ENCODE measurements at places on chromosomes 5 and 9.

DNA sequence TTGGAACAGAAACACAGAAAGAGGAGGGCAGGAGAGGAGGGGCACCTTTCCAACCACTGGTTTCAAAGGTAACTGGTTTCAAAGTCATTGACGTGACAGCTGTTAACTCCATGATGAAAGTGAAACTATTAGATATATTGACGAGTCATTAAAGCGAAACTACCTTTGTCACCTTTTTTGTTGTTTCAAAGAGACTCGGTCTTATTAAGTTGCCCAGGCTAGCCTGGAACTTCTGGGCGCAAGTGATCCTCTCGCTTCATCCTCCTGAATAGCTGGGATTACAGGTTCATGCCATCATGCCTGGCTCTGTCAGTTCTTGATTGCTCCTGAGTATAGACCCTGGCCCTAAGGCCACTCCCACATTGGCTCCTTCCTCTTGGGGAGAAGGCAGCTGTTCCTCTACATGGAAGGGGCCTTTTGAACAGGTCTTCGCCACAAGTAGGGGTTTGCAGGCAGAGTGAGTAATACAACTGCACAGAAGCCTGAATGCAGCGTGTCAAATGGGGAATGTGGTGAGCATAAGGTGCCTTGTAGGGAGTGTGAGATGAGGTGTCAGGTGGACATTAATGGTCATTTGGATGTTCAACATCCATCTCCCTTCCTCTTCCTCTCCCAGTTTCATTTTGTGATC, 3.4 kb upstream of the F12 start:
- DNase-seq: no peak

DNA sequence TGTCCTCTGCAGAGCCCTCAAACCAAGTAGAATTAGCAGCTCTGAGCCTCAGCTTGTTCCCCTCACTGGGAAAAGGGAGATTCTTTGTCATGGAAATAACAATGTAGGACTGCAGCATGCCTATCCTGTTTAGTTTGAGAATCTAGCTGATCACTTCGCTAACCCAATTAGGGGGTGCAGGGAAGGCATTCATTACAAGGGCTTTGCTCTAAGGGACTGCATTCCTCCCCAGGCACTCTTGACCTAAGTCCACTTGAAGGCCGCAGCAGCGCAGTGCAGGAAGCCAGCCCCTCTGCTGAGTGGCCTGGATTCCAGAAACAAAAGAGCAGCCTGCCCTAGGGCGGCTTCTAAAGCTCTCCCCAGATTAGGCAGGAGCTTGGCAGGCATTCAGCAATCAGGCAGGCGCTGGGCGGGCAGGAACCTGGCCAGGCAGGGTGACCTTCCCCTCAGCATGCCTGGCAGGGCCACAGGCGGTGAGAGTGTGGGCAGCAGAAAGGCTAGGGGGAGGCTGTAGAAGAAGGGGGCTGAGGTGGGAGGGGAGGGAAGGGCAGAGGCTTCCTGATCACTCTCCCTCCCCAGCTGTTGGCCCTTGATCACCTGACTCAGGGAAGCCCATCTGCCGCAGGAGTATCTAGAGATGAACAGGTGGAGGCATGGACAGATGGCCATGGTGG, 24.8 kb downstream of the CCNJL start:
- no peak for DNase-seq

DNA sequence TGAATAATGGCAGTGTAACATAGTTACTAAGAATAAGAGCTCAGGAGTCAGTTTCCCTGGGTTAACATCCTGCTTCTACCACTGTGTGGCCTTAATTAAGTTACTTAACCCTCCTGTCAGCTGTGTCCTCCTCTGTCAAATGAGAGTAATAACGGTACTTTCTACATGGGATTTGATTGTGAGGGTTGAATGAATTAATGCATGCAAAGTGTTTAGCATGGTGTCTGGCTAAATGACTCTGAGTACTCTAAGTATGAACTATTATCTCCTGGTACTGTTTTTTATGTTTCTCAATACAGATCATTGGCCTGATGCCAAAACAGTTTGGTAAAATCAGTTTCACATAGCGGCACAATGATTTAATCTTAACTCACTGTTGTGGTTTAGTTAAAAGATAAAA, 19.6 kb downstream of the ZNF131 start:
- DNase-seq: no peak

GRCh38 chr9:76374783-76375559, 19.3 kb downstream of the RFK start:
- no peak for DNase-seq

GRCh38 chr5:36596247-36596646, 10.2 kb upstream of the SLC1A3 start:
- DNase-seq: no peak

- no peak for DNase-seq
Measured at GRCh38 chr5:157874861-157875260, 15.9 kb upstream of the CLINT1 start.

GRCh38 chr5:168893283-168893682, 314.1 kb upstream of the PANK3 start:
- no peak for DNase-seq

- no peak for DNase-seq
Measured at GRCh38 chr9:126604059-126605055, 9.4 kb upstream of the LMX1B start.

- no peak for DNase-seq
Measured at GRCh38 chr9:122785269-122785668, 3.5 kb upstream of the OR5C1 start.
